ENCODE measurements at places on chromosomes 11 and 22.

DNA sequence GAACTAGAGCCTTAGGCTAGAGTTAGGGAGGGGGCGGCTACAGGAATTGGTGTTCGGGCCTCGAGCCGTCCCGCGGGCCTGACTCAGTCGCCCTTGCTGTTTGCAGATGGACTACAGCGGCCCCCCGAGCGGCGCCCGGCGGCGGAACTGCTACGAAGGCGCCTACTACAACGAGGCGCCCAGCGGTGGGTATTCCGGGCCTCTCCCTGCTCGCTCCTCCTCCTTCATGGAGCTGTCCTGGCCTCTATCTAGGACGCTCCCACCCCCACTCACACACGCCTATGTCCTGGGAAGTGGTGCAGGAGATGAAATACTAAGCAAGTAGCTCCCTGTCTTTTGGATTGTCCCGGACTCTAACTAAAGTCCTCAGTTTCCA lies 1.4 kb downstream of the MYOD1 start:
- no peak for DNase-seq

DNA sequence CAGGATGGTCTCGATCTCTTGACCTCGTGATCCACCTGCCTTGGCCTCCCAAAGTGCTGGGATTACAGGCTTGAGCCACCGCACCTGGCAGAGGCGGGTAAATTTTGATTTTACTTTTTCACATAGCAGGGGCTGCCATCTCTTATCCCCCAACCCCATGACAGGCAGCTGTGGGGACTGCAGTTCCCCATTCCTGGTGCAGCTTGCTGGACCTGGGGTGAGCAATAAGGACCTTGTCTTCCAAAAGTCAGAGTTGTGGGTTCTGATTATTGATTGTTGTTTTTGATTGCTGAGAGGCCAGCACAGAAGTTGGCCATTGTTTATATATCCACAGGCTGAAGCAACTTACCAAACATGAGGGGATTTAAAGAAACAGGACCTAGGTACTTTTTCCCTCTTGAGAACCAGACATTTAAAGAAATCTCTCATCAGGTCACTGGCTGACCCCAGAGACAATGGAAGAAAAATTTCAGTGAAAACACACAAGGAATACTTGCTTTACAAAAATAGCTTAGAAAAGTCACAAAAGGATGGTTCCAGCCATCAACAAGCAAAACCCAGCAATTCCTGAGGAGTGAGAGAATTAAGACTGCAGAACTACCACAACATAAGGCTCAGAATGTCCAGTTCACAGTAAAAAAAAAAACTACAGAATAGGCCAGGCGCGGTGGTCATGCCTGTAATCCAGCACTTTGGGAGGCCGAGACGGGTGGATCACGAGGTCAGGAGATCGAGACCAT lies 22.0 kb upstream of the MAPK1 start:
- no peak for DNase-seq

DNA sequence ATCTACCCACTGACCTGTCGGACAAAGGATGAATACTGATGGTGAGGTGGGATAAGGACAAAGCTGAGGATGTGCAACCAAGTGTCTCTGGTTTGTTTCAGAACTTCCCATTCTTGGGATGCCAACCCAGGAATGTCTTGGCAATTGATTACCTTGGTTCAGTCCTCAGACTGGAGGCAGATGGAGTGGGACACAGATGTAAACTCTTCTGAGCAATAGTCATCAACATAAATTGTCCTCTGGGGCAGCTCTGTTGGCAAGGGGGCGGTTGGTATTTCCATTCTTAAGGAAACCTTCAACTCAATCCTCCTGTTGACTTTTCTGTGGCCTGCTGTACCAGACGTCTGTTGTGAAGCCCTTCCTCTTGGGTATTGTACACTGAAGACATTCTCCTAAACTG lies 6.8 kb downstream of the ABTB2 start:
- DNase-seq = no peak

DNA sequence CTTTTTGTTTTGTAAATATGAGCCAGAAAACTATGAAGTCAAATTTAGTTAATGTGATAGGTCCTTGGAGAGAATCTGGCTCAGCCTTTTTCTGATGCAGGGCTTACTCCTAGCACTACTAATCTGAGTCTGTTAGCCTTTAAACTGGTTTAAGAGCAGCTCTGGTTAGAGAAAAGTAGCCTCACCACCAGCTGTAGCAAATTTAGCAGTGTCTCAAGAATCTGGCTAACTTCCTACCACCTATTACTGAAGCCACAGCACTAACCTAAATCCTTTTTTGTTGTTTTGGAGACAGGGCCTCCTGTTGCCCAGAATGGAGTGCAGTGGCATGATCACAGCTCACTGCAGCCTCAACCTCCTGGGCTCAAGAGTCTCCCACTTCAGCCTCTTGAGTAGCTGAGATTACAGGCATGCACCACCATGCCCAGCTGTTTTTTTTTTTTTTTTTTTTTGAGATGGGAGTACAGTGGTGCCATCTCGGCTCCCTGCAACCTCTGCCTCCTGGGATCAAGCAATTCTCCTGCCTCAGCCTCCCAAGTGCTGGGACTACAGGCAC lies 13.9 kb downstream of the RBM4B start:
- DNase-seq = no peak

DNA sequence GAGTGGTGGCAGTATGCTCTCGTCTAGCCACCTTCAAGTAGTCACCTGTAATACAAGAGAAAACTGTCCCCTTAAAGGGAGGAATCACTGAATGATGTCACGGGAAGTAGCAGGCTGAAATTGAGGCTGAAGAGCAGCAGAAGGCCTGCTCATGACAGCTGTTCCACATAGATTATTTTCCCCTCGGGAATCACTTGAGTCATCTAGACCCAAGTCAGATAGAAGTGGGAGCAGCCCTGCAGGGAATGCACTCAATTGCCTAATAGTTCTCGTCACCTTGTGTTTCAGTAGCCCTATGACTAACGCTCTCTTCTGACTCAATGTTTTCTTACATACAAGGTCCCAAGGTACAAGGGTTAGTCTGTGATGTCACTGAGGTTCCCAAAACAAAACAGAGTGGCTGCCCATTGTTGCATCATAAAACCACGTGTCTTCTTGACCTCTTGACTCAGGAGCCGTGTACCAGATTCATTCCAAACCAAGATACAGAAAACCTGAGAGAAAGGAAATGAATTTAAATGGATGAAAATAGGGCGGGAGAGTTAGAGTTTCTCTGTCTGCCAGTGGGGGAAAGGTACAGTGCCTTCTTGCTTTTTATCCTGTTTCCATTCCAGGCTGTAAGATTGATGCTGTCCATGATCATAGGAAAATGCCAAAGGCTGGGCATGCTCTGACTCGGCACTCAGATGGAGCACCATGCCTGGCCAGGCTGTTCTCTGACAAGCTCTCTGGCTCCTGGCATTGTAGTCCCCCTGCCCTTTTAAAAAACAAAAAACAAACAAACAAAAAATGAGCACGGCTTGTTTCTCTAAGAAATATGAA lies 21.6 kb upstream of the C11orf96 start:
- DNase-seq = no peak
